ENCODE measurements at places on chromosomes 3 and 15.
A peak's percentile ranks its signal among the peaks of the same experiment; 100 is the strongest.

GRCh38 chr15:64396789-64397188 is 9.2 kb downstream of the TRIP4 start:
- DNase-seq, result no peak

GRCh38 chr3:171257251-171258203 is 202.7 kb downstream of the TNIK start:
- DNase-seq, result no peak

DNA sequence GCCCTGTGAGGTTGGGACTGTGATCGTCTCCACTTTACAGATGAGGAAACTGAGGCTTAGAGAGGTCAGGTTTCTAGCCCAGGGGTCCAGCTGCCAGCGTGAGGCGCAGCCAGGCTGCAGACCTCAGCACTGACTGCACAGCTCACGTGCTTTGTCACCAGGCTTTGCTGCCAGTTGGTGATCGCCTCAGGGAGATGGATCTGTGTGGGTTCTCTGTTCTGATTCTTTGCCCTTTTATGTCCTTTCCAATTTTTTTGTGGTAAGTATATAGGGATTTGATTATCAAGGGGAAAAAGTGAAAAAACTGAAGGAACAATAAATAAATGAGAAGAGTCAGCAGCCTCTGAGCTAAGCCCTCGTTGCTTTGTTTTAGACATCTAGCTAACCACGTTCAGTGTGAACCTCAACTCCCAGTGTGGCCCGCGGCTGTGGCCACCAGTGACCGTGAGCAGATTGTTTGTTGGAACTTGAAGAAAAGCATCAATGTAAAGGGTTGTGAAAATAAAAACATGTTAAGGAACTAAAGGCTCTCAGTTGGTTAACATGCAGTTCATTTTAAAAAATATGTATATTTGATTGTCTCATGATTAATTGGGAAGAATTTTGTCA is 117.6 kb downstream of the PDE8A start:
- DNase-seq, result no peak

DNA sequence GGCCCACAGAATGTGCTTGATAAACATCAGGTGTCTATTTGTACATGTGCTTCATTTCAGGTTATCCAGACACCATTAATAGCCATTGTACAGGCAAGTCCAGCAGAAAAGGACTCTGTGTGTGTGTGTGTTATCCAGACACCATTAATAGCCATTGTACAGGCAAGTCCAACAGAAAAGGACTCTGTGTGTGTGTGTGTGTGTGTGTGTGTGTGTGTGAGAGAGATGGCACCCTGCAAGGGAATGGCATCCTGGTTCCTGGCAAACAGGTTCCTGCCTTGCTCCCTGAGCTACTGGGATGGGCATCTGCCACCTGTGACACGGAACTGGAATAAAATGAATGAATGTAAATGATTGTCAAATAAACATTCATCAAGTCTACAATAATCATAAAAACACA is 11.7 kb downstream of the SUCLG2 start:
- no peak for DNase-seq

GRCh38 chr3:186589856-186590579 is 19.5 kb downstream of the DNAJB11 start:
- peak; percentile 76 for DNase-seq

DNA sequence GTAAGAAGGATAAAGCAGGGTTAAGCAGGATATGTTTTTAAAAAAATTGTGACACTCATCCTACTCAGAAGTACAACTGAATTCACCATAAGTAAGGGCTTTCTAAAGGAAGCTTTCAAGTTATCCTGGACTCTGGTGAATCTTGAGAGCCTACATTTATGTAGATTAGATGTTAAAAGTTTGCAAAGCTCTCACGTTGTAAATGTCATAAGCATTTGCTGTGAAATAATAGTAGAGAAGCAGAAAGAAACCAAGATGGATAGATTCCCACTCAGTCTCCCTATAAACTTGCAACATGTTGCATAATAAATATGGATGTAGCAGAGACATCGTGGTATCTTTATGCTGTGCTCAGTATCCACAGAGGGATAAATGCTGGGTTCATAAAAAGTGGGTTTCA is 77.0 kb downstream of the LRRC3B start:
- DNase-seq, result no peak

- DNase-seq, result peak; percentile 11
Measured at GRCh38 chr15:62165104-62165792, at the start of gene C2CD4B. Gene C2CD4B, minus strand, starts transcription at chr15:62165285. Its CDS starts 301 bp downstream, at chr15:62164984.

GRCh38 chr3:50622881-50623280 is 5.9 kb downstream of the MAPKAPK3 start:
- no peak for DNase-seq

- DNase-seq, result no peak
Measured at GRCh38 chr3:64360280-64360679, 135.0 kb upstream of the PRICKLE2 start.

- no peak for DNase-seq
Measured at GRCh38 chr15:43151688-43152087, 18.3 kb downstream of the TMEM62 start.

GRCh38 chr15:57505056-57505715 is 86.5 kb upstream of the MYZAP start:
- no peak for DNase-seq

DNA sequence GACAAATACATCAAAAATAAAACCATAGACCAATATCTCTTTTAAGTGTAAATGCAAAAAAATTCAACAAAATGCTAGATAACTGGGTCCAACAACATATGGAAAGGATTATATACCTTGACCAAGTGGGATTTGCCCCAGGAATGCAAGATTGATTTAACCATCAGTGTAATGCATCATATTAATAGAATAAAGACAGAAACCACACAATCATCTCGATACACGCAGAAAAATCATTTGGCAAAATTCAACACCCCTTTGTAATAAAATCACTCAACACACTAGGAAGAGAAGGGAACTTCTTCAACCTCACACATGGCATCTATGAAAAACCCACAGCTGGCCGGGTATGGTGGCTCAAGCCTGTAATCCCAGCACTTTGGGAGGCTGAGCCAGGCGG is 19.5 kb downstream of the GREM1 start:
- no peak for DNase-seq

- no peak for DNase-seq
Measured at GRCh38 chr3:144744473-144744872, 772.9 kb downstream of the DIPK2A start.

GRCh38 chr3:178629430-178630178 is 93.4 kb downstream of the KCNMB2 start:
- peak; percentile 19 for DNase-seq

DNA sequence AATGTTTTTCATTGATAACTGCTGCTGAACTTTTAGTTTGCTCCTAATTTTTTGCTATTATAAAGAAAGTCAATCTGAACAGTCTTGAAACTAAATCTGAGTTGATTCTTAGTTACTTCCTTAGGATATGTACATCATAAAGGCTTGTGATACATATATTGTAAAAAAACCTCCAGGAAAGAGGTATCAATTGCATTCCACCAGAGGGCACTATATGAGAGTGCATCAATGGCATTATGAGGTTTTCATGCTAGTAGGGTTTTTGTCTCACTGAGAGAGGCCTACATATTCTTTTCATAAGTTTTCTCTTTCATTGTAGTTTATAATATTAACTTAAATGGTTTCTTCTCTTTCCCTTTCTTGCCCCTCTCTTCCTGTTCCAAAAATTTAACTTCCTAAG is 46.9 kb downstream of the PIK3R4 start:
- DNase-seq, result peak; percentile 28

- DNase-seq, result no peak
Measured at GRCh38 chr15:65937476-65937875, 68.2 kb downstream of the RAB11A start.

GRCh38 chr15:92845126-92845508 is 55.0 kb upstream of the CHD2 start:
- DNase-seq, result no peak

Data from SW480 (cell line).